Lower lobe of right lung (tissue), 2 donors: ENCODE measurements at places on chromosomes 4 and X. TPM values are rescaled to one million over a fixed set of nuclear protein-coding genes. Genes with fewer than 3 reads are reported as not detected.

DNA sequence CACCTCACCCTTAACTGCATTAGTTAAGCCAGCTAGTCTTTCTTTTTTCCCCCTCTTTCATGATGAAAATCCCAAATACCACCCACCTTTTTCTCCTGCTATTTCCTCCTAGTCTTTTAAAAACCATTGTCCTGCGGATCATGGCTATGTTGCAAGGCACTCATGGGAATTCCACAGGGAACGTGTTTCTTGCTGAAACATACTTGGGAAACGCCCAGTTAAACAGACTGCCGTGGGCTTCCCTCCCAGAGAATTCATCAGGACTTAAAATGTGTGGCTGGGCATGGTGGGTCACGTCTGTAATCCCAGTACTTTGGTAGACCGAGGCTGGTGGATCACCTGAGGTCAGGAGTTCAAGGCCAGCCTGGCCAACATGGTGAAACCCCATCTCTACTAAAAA lies 32.2 kb downstream of the XG start:
- no peak overlapping the region for H3K4me3 ChIP-seq
- H3K4me1 ChIP-seq = no peaks in the 10 kb centered on the region
- H3K27me3 ChIP-seq = no peaks in the 10 kb centered on the region
- DNase-seq = no peak

DNA sequence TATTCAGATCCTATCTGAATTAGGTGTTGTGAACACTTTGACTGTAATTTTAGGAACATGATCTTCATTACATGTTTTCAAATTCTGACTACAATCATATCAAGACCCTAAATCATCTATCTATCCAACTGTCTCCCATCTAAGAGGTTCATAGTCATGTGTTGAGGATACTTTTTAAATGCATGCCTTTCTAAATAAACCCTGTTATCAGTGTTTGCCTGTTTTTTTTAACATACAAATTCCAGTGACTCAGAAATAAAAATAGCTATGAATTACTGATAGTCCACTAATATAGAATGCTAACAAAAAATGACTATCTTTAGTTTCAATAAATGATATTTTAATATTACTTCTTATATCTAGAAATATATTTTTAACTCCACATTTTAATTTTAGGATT lies 8.0 kb downstream of the RAB28 start:
- no peak for DNase-seq
- H3K36me3 ChIP-seq = peaks cover 16% of the 10 kb centered on the region
- no peak overlapping the region for H3K27ac ChIP-seq
- no peaks in the 10 kb centered on the region for H3K27me3 ChIP-seq
- H3K4me1 ChIP-seq = no peaks in the 10 kb centered on the region

DNA sequence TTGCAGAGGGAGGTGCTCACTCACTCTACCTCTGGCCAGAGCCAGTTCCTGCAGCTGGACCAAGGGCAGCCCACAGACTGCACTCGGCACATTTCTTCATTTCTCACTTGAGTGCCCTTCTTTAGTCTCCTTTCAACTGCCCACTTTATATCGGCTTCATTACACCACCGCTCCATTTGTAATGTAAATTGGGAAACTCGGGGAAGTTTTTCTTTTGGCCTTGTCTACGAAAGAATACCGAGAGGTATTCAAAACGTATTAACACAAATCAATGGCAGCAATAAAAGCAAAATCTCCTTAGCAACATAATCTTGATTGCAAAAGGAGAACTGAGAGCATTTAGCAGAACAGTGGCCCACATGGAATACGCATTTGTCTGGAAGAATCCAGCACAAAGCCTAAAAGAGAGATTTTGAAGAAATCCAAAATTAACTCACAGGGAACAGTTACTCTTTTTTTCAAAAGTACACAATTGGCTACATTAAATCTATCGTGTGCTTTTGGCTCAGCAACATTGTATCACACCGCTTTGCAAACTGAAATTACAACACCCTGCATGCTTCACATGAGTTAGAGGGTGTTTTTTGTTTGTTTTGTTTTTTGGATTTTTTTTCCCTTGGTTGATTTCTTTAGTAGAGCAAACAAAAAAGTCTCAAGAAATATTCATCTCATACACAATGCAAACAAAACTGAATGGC lies 62.6 kb downstream of the CHIC2 start:
- no peak overlapping the region for H3K27ac ChIP-seq
- no peaks in the 10 kb centered on the region for H3K4me1 ChIP-seq
- no peaks in the 10 kb centered on the region for H3K27me3 ChIP-seq

GRCh38 chrX:123918106-123918721 lies 43.3 kb upstream of the STAG2 start:
- DNase-seq = no peak
- H3K36me3 ChIP-seq = no peaks in the 10 kb centered on the region
- H3K4me3 ChIP-seq = no peak overlapping the region
- no peak overlapping the region for H3K27ac ChIP-seq

The C4orf36 gene
- 1.6 TPM for total RNA-seq

The ZNF711 gene
- 1.2 TPM for total RNA-seq

GRCh38 chrX:153692003-153692402 lies 4.3 kb downstream of the SLC6A8 start:
- H3K36me3 ChIP-seq = no peaks in the 10 kb centered on the region
- H3K4me1 ChIP-seq = no peaks in the 10 kb centered on the region
- no peaks in the 10 kb centered on the region for H3K27me3 ChIP-seq

DNA sequence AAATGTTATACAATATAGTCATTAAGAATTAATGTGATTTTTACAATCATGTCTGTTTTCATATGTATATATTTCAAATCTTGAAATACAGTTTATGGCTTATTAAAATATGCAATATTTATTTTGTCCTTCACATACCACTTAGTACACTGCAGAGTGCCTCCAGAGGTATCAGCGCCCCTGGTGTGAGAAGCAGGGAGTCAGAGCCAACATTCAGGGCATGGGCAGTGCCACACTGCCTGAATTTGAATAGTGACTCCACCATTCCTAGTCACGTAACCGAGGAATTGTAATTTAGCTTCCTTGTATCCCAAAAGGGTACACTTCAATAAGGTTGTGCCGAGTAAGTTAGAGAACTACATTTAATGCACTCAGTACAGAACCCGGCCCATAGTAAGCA lies 4.3 kb upstream of the C4orf54 start:
- no peak overlapping the region for H3K4me3 ChIP-seq
- no peaks in the 10 kb centered on the region for H3K4me1 ChIP-seq
- H3K27ac ChIP-seq = no peak overlapping the region

DNA sequence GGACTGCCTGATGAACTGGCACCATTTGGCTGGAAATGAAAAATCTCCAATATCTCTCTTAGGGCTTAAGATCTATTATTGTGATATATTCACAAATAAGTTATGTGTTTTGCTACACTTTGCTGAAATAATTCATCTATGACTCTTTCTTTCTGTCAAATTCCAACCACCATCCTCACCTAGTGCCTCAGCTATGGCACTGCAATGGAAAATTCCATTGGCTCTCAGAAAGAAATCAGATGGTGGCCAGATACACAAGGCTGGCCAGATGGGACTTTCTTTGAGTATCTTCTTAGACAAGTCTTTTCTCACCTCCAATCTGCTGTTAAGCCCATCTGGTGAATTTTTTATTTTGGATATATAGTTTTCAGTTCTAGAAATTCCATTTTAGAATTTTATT lies 28.0 kb downstream of the NAT8L start:
- no peaks in the 10 kb centered on the region for H3K4me1 ChIP-seq
- no peak overlapping the region for H3K4me3 ChIP-seq
- no peak overlapping the region for H3K27ac ChIP-seq
- DNase-seq = no peak
- H3K36me3 ChIP-seq = no peaks in the 10 kb centered on the region

DNA sequence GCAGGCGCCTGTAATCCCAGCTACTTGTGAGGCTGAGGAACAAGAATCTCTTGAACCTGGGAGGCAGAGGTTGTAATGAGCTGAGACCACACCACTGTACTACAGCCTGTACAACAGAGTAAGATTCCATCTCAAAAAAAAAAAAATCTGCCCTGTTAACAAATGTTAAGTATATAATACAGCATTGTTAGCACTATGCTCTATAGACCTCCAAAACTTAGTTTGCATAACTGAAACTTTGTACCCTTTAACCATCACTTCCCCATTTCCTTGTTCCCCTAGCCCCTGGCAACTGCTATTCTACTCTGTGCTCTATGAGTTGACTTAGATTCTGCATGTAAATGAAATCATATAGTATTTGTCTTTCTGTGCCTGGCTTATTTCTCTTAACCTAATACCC lies 76.7 kb downstream of the TAB3 start:
- no peak overlapping the region for H3K27ac ChIP-seq
- no peak overlapping the region for H3K4me3 ChIP-seq
- H3K4me1 ChIP-seq = no peaks in the 10 kb centered on the region
- no peak for DNase-seq

The SHROOM2 gene
- 9.3 TPM for total RNA-seq

DNA sequence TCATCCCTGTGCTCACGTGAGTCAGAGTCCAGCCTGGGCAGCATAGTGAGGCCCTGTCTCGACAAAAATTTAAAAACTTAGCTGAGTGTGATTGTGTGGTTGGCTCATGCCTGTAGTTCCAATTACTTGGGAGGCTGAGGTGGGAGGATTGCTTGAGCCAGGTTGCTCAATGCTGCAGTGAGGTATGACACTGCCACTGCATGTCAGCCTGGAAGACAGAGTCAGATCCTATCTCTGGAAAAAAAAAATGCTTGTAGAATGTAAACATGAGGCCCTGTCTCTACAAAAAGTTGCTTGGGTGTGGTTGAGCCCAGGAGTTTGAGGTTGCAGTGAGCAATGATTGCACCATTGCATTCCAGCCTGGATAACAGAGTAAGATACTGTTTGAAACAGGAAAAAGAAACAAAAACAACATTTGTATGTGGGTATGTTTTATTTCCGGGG lies 11.3 kb upstream of the YTHDC1 start:
- no peaks in the 10 kb centered on the region for H3K27me3 ChIP-seq
- no peaks in the 10 kb centered on the region for H3K4me1 ChIP-seq
- DNase-seq = no peak
- H3K36me3 ChIP-seq = no peaks in the 10 kb centered on the region
- H3K4me3 ChIP-seq = no peak overlapping the region

The MAGEA2B gene
- not detected for total RNA-seq

DNA sequence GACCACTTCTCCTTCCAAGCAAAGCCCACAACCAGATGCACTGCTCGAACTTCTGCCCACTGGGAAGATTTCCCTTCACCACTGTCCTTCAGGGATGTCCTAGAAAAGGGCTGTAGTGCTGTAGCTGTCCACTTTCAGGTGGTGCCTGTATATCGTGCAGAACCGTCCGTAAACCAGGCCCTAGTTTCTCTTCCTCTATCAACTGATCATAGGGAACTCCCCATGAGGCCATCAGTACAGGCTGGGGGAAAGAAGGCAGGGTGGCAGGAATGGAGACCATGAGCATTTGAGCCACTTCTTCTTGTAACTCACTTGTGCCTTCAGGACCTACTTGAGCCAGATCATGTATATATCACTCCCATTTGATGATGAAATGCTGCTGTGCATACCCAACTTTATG lies 57.3 kb upstream of the FAM9B start:
- H3K4me3 ChIP-seq = no peak overlapping the region
- H3K36me3 ChIP-seq = no peaks in the 10 kb centered on the region
- DNase-seq = no peak

The IGFBP7 gene
- 322 TPM for total RNA-seq

The CXorf49B gene
- not detected for total RNA-seq

DNA sequence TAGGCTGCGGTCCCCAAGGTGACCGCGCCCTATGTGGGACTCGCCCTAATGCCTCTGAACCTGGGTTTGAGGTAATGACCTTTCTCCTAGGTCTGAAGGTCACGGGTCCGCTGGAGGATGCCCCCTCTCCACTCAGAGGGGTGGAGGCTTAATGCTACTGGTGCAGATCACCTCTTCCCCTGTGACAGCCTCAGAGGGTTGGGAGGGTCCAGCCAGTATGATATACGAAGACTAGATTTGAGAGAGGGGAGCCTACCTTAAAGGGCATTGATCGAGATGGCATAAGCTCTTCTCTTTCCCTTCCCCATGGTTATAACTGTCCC lies 1.0 kb downstream of the SLC25A5 start:
- DNase-seq = no peak
- no peaks in the 10 kb centered on the region for H3K27me3 ChIP-seq
- H3K36me3 ChIP-seq = peaks cover 19% of the 10 kb centered on the region
- peak overlapping the region; percentile 81 for H3K4me3 ChIP-seq
- peaks cover 9% of the 10 kb centered on the region for H3K4me1 ChIP-seq

The WAS gene
- total RNA-seq = 40.3 TPM
